HFFc6 (cell line): ENCODE measurements at places on chromosomes 5 and 9. TPM values are rescaled to one million over a fixed set of nuclear protein-coding genes. Genes with fewer than 3 reads are reported as not detected.

DNA sequence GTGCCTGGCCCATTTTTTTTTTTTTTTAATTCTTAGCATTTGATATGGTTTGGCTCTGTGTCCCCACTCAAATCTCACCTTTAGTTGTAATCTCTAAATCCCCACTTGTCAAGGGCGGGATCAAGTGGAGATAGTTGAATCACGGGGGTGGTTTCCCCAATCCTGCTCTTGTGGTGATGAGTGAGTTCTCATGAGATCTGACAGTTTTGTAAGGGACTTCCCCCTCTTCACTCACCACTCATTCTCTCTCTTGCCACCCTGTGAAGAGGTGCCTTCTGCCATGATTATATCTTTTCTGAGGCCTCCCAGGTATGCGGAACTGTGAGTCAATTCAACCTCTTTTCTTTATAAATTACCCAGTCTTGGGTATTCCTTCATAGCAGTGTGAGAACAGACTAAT is 27.2 kb downstream of the NDUFAF2 start:
- DNase-seq: no peak

- DNase-seq: no peak
Observed at GRCh38 chr9:137892424-137893191, 15.0 kb downstream of the CACNA1B start.

GRCh38 chr5:96714450-96714849 is 52.3 kb downstream of the CAST start:
- DNase-seq: no peak

DNA sequence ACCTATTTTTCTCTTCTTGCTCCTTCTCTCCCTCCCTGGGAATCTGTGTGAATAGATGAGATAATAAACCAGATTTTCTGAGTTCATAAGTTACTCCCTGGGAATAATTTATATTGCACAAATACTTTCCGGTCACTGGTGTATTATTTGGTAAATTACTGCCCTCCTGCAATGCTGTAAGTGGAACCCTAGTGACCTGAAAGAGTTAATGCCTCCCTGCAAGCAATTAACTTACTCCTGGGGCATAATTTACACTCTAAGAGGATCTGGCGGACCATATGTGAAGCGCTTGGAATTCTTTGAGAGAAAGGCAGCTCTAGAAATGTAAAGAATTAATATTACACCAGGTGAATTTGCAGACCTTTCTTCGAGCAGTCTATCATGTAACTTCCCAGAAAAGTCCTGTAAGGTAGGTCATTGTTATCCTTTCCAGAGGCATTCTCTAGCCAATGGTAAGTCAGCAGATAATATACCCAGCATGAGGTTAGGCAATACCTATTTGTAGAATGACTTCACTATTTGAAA is 7.0 kb upstream of the GDNF start:
- no peak for DNase-seq

DNA sequence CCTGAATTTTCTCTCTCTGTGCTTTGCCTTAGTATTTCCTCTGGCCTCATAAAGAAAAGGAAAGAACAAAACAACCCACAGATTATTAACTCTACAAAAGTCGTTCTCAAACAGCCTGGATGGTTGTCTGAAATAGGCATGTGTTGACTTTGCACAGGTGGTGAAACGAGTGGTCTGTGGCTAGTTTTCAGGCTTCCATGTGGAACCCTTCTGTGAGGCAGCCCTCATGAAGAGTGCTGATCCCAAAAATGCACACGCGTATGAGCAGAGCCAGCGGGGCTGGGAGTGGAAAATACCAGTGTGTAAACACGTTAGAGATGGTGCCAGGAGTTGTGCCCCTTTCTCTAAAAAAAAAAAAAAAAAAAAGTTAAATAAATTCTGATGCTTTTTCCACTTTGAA is 4.9 kb upstream of the PSAT1 start:
- DNase-seq: no peak

GRCh38 chr9:36504156-36504555 is 68.5 kb upstream of the MELK start:
- no peak for DNase-seq

DNA sequence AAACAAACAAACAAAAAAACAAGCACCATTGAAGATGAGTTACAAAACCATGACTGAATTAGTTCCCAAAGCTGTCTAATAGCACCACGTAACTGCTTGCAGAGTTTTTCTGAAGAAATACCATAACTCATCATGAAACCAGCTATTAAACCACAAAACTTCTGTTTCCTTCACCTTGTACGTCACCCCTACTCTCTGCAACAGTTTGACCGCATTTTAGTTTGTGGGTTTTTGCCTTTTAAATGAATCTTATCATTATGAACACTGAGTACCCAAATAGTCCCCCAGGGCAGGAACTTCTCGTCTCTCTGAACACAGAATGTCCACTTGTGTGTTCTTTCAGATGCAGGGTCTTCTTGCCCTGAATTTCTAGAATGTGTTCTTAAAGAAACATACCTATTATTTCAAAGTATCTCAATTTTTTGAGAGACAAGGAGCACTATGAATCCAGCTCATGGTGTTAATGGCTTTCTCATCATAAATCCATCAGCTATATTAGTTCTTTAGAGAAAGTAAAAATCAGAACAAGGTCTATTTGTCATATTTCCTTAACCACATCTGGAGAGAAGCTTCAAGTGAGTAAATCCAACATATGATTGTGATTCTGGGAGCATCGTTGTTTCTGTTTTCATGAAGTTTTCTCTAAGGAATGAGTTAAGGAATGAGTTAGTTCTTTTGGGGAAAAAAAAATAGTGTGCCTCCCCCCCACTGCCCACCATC is 210.6 kb downstream of the AUH start:
- DNase-seq: peak; percentile 95

GRCh38 chr9:8515748-8516147 is 716.2 kb upstream of the DMAC1 start:
- DNase-seq: no peak

DNA sequence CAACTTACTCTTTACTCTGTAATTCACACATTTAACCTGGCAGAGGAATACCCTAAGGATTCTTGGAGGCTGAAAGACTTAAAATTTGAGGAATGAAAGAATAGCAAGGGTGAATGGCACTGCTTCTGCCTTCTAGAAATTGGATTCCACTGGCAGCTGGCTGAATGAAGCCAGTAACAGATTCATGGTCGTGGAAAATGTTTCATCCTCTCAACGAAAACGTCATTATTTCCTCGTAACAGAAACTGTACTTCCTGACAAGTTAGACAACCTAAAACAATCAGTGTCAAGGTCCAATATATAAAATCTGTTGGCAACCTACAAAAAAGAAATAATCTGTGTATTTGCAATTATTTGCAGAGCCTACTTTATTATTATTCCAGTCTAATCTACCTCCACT is 39.7 kb downstream of the BNC2 start:
- DNase-seq: no peak

GRCh38 chr5:160919626-160920025 is 67.6 kb upstream of the ATP10B start:
- DNase-seq: no peak

DNA sequence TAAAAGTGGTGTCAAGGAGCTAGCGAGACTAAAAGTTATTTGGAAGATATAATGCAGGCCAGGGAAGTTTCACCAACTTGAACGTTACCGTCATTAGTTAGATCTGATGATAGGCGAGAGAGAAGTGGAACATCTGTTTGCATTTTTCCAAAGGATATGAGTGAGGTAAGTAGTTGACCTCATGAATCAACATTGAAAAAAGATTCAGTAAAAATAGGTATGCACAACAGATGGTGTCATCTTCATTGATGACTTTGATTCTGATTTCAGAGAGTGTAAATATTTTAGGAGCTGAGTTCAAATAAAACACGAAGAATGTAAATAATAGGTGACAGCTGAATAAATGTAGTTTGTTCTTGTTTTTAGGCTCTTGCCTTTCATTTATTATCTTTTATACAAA is 998.9 kb upstream of the CDH6 start:
- DNase-seq: no peak

DNA sequence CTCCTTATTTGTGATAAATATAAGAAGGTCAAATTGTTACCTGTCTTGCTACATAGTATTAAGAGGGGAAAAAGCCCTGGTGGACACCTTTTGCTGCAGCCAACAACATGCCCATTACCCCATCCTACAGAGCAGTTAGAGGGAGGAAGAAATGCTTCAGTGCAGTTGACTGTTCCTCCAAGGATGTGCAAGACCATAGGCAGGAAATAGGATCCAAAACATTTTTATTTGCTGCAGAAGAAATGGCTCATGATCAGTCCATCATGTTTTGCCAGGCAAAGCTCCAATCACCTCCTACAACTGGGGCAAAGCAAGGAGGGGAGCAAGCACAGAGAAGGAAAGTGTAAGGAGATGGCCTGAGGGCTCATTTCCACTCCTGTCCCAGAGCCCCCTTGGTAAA is 399.1 kb upstream of the PIK3R1 start:
- no peak for DNase-seq

The SPATA31D4 gene
- total RNA-seq: not detected in 3 replicates

The SPINK1 gene
- not detected in 3 replicates for total RNA-seq

The GPR21 gene
- total RNA-seq: not detected in 3 replicates

The PCDHGA7 gene
- 2.3 to 12.5 TPM (median 2.4 TPM) in 3 replicates for total RNA-seq
